Stimulated activated CD8-positive, alpha-beta memory T cell treated with anti-CD3 and anti-CD28 coated beads, Interleukin-4, amount 100 ng/mL, for 1 hour (primary cell): ENCODE measurements at places on chromosomes 4 and X.

- DNase-seq: no peak
These were observed 34.5 kb upstream of the KDR start for GRCh38 chr4:55159851-55160250.

DNA sequence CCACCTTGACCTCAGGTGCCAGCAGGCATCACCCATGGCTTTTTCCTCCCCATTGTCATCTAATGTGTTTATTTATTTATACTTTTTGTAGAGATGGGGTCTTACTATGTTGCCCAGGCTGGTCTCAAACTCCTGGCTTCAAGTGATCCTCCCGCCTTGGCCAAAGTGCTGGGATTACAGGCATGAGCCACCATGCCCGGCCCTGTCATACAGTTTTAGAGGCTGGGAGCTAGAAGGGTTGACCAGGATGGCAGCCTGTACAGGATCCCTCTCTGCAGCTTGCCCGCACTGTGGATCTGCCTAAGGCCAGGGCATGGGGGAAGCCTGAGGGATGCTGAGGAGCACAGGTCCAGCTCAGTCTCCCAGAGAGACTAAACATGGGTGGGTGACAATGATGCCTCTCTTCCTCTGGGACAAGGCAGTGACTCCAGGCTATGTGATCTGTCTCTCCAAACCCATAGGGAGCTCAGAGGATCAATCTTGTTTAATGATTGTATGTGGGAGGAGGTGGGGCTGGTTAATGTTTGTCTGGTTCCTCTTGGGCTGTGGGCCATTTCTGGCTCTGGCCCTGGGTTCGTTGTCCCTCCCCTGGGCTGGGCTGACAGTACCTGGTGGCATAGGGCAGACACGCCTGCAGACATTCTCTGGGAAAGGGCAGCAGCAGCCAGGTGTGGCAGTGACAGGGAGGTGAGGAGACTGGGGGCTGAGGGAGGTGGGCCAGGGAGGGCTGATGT lies 8.3 kb upstream of the GJB1 start:
- DNase-seq: no peak

DNA sequence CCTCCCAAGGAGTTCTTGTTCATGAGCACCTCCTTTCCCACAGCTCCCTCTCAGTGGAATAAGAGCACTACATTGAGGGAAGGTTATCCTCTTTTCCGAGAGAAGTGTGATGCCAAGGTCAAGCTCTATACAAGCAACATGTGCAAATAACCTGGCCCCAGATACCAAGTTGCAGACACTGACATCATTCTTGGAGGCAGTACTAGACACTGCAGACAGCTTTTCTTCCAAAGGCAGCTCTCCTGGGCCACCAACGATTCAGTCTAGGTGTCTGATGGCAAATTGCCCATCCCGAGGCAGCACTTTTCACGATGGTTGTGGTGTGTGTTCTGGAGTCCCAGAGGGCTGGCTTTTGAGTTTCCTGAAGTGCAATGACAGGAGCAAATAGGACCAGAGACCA lies 384.9 kb downstream of the TLL1 start:
- DNase-seq: no peak

DNA sequence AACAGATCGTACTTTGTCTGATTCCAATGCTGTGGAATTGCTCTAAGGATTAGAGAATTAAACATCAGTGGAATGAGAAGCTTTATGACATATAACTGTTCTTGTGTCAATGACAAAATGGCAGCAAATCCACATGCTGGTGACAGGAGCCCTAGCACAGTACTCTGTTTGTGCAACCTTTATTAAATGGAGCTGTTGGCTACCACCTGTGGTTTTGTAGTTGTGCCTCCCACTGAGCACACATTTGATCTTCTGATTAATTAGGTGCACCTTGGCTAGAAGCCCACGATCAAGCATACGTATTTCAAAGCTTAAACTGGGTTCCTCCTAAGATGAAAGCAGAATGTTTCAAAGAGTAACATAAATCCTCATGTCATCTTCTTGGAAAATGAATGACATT lies 394.0 kb upstream of the IGFBP7 start:
- no peak for DNase-seq

GRCh38 chr4:8221476-8221875 lies 22.4 kb downstream of the SH3TC1 start:
- no peak for DNase-seq

GRCh38 chrX:44989995-44990770 lies 117.2 kb downstream of the KDM6A start:
- no peak for DNase-seq

GRCh38 chrX:49862093-49862492 lies 17.2 kb upstream of the USP27X start:
- DNase-seq: no peak

- DNase-seq: no peak
These were observed 538.2 kb downstream of the DMD start for GRCh38 chrX:32673193-32673592.

GRCh38 chr4:162117051-162117450 lies 46.7 kb downstream of the FSTL5 start:
- DNase-seq: no peak

GRCh38 chrX:151754047-151754429 lies 19.5 kb downstream of the CNGA2 start:
- DNase-seq: no peak

GRCh38 chrX:149312988-149313387 lies 192.1 kb downstream of the IDS start:
- no peak for DNase-seq

GRCh38 chr4:24657768-24658617 lies 73.6 kb upstream of the DHX15 start:
- DNase-seq: no peak

DNA sequence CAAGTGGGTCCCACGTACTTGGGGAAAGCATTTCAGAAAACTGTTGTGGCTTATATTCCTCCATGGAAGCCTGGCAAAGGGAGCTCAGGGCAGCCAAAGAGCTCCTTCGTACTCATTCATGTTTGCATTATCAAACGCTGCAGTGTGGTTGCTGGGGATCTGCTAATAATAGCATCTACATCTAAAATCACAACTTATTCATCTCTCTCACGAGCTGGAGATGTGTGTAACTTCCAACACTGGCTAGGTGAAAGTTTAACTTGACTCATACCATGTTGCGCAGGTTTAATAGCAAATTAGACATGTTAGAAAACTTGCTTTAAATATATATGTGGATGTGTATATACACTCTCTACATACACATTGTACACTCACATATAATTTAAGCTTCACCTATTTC lies 415.1 kb downstream of the AFF2 start:
- DNase-seq: no peak

DNA sequence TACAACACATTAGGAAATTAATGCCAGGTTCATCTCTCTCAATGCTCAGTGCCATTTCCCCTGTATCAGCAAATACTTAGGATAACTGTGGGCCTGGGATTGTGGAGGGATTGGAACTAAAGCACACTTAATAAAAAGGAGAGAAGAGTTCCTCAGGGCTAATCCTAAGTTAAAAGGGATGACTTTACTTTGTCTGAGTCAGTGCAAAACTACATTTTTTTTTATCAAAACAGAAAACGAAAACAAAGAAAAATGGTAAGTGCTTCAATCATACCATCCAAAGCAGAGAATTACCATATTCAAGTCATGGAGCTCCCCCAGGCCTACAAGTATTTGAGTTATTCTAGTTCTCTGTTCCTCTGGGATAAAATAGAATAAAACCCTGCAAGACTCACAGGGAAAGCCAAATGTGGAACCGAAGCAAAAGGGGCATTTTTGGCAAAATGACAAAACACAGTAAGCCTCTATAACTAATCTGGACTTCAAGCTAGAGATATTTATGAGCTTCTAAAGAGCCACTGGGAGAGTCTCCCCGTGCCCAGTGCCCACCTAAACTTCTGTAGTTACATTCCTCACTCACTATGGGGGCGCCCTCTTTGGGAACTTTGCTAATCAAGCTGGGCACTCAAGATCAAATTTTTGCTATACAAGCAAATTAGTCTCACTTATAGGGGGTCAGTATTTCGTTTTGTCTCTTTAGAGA lies 53.4 kb downstream of the PALLD start:
- no peak for DNase-seq

DNA sequence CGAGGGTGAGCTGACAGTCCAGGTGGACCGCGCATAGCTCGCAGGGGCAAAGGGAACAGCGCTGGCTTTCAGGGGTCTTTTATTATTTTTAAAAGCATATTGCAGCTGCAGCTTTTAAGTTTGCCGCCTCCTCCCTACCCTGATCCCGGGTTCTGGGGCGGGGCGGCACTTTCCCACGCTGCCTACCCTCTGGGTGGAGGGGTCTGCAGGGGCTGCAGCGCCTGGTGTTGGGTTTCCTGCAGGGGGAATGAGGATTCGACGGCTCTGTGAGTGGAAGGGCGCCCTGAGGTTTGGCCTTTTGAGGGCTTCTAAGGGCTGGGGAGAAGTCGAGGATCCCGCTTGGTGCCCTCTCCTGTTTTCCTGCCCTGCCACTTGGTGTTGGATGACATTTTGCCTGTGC lies 80.7 kb upstream of the SCML1 start:
- DNase-seq: no peak

- no peak for DNase-seq
These were observed 37.2 kb downstream of the CXXC4 start for GRCh38 chr4:104457308-104457981.

GRCh38 chr4:98710831-98711230 lies 52.4 kb upstream of the TSPAN5 start:
- no peak for DNase-seq

DNA sequence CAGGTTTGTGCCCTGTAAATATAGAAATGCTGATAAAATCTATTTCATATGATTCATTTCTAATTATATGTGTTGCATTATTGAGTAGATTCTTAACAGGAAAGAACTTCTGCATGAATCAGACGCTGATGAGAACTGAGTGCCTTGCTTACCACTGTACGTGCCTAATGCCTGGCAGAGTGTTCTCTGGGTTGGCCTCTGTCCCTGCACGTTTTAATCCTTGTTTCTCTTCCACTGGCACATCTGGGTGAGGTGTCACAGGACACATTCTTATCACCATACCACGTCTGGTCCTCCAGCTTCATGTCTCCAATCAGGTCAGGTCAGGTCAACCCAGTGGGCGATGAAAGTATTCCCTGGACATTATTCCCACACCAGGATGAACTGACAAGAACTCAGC lies 53.6 kb downstream of the KLF3 start:
- DNase-seq: no peak

DNA sequence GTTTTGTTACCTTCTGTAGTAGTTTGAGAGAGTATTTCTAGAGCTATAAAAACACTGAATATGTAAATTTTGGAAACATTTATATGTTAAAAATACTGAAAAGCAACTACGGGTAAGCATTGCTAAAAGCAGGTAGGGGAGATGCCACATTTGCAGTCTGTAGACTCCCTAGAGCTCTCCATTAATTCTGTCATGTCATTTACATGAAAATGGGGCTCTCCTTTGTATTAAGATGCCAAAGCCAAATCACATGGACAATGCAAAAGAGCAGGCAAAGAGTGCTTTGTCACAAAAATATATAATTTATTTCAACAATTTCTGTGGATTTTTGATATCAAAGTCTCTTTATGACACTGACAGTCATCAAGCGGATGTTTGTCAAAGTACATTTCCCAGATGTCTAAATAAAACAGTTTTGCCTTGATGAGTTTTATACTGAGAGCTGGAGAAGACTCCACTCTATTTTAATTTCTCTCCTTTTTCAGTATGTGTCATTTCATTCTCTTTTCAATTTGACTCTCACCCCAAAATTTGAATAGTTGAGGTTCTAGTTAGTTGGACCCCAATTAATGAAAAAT lies 51.8 kb downstream of the LDB2 start:
- no peak for DNase-seq

DNA sequence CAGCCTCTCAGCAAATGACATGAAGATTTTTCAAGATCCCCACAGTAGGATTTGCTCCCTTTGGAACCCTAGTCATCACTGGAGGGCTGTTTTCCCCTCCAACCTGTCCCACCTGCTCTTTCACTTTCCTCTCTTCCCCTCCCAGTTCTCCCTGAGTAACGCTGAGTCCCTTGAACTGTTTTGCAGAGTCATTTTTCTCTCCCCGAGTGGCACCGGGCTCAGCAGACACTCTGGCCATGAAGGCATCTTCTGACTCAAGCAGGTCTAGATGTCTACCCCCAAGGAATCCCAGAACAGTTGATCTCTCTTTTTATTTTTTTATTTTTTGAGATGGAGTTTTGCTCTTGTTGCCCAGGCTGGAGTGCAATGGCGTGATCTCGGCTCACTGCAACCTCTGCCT lies 52.2 kb downstream of the HTRA3 start:
- no peak for DNase-seq

DNA sequence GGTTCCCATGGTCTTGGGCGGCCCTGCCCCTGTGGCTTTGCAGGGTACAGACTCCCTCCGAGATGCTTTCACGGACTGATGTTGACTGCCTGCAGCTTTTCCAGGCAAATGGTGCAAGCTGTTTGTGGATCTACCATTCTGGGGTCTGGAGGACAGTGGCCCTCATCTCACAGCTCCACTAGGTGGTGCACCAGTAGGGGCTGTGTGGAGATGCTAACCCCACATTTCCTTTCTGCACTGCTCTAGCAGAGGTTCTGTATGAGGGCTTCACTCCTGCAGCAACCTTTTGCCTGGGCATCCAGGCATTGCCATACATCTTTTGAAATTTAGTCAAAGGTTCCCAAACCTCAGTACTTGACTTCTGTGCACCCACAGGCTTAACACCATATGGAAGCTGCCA lies 176.1 kb downstream of the DCAF12L1 start:
- no peak for DNase-seq

DNA sequence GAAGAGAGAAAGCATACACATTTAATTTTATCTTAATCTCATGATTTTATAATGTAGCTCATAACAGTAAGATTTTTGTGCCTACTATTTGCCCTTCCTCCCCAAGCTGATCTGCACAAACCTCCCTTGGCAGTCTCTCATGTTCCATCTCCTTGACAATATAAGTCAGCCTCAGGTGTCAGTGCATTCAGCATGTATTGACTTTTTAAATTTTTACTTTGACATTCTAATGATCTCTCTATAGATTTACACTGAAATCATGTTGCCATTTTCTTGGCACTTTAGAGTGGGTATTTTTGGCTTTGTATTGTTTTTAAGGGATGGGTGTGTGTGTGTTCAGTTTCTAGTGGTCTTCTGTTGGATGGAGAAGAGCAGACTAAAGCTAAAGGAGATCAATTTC lies 505.3 kb upstream of the CPEB2 start:
- DNase-seq: no peak

DNA sequence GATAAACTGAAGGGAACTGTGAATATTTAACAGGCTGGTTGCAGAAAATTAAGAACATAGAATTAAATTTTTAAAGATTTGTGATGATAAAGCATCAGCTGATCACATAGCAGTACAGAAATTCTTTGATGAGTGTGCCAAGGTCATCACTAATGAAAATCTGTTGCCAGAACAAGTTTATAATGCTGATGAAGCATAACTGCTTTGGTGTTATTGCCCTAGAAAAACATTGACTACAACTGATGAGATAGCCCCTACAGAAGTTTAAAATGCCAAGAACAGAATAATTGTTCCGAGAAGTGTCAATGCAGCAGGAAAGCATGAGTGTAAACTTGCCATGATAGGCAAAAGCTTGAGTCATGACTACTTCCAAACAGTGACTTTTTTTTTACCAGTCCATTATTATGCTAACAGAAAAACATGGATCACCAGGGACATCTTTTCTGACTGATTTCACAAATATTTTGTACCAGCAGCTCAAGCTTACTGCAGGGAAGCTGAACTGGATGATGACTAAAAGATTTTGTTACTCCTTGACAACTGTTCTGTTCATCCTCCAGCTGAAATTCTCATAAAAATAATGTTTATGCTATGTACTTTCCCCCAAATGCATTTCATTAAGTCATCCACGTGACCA lies 1136.6 kb downstream of the FAT4 start:
- DNase-seq: no peak
